ENCODE measurements at places on chromosomes 12 and 14.

DNA sequence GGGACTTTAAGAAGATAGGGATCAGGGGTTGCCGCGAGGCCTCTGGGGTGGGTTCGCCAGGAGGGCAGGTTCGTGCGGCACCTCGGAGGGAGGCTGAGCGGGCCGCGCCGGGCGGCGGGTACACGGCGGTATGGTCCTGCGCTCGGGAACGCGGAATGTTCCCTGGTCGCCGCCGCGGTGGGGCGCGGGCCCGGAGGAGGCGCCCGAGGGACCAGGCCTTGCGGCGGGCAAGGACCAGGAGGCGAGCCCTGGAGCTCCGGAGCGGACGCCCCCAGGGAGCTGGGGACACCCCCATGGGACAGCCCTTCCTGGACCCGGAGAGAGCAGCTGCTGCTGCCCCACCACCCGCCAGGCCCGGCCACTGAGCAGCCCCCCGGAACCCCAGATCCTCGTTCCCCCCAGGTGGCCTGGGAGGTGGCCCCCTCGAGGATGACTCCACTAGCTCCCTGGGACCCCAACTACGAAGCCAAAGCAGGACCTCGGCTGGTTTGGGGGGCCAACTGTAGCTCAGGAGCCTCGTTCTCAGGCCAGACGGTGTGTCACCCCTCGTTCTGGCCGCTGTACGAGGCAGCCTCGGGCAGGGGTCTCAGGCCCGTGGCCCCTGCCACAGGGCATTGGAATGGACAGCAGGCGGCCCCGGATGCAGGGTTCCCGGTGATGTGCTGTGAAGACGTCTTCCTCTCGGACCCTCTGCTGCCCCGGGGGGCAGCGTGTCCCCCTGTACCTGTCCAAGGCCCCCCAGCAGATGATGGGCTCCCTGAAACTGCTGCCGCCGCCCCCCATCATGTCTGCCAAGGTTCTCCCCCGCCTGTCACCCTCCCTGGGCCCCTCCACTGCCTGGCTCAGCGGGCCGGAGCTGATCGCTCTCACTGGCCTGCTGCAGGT lies 45.6 kb upstream of the SLC8A3 start:
- DNase-seq, result no peak

DNA sequence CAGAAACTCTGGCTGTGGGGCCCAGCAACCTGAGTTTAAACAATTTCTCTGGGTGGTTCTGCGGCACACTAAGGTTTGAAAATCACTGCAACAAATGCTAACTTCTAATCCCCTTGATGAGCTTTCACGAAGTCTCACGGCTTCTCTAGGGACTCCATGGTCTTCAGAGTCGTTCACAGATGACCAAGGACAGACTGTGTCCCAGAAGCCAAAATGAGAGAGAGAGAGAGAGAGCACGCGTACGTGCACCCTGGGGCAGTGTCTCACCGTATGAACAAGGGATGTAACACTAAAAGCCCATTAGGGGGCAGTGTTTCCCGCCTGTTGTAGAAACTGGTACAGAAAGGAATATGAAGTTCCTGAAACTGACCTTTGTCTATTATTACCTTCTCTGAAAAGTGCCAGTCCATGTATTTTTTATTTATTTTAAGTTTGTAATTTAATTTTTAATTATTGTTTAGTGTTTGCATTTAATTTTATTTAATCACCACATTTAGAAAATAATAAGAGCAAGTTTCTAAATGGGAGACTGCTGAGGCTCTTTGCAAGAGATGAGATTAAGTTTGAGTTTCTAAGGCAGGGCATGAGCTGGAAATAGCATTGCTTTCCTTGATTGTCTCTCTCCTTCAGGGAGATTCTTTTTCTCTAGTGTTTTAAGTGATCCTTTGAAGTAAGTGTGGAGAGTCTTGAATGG lies 3.4 kb downstream of the APOLD1 start:
- DNase-seq, result peak; percentile 43

GRCh38 chr12:14577344-14577743 lies 9.7 kb upstream of the PLBD1 start:
- no peak for DNase-seq

GRCh38 chr14:104883681-104884361 lies 18.8 kb downstream of the CEP170B start:
- no peak for DNase-seq

DNA sequence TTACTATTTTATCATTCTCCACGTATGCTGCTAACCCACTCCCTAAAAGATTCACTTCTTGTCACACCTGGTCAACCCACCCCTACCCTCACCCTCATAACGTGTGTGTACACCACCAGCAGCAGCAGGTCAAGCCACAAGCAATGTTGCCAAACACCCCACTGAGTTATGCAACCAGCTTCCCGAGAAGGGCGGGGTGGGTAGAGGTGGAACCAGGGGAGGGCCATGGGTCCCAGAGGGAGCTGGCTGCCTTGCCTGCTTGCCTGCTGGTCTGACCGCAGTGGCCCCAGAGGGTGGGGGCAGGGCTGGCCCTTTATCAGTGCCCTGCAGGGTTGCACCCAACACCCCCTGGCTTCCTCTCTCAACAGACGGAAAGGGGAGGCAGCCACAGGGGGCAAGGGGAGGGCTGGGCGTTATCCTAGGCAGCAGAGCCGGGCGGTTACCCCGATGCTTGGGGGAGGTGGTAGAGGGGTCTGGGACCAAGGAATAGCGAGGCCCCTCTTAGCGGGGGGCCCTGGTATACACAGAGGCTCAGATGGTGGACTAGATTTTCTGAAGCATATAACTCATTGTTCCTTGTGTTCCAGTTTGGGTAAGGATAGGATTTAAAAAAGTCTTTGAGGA lies 3.5 kb upstream of the NFE2 start:
- no peak for DNase-seq

DNA sequence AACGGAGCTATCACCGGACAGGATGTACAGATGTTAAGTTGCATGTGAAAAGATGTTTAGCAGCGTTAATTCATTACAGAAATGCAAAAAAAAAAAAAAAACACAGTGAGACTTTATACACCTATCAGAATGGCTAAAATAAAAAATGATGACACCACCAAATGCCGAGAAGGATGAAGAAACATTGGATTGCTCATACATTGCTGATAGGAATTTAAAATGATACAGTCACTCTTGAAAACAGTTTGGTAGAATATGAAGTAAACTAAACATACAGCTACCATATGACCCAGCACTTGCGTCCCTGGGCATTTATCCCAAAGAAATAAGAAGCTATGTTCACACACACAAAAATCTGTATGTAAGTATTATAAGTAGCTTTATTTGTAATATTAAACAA lies 574.1 kb downstream of the SLC16A7 start:
- no peak for DNase-seq

- DNase-seq, result no peak
Observed at GRCh38 chr12:75900781-75901254, 130.8 kb downstream of the PHLDA1 start.

DNA sequence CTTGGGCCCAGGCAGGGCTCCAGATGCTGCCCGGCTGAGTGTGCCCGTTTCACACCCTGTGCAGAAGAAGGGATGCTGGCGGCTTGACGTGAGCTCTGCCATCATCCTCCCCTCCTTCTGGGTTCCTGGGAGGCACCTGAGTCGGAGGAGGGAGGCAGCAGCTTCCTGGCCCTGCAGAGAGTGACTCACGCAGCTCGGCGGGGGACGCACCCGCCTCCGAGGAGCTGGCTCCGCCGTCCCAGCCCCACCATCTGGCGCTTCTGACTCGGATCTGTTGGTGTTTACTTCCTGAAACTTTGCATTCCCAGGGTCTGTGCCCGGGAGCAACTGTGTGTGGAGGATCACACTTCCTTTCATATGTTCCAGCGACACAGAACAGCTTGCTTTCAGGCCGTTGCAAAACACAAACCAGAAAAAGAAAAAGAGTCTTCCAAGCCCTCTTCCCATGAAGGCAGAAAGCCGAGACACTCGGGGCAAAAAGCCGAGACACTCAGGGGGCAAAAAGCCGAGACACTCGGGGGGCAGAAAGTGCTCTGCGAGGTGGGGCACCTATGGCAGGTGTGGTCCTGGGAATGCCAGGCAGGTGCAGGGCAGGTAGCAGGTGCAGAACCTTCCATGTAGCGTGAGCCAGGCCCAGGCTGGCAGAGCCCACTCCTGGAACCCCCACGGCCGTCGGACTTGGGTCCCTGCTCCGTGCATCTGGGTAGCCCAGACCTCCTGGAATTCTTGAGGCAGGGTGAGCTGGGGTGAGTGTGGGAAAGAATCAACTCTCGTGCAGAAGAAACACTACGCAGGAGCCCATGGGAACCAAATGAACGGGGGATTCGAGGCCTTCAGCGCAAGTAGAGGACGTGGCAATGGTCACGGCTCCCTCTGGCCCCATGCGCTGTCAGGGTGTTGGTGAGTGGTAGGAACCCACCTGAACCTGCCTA lies 27.6 kb upstream of the GALNT9 start:
- peak; percentile 0 for DNase-seq

DNA sequence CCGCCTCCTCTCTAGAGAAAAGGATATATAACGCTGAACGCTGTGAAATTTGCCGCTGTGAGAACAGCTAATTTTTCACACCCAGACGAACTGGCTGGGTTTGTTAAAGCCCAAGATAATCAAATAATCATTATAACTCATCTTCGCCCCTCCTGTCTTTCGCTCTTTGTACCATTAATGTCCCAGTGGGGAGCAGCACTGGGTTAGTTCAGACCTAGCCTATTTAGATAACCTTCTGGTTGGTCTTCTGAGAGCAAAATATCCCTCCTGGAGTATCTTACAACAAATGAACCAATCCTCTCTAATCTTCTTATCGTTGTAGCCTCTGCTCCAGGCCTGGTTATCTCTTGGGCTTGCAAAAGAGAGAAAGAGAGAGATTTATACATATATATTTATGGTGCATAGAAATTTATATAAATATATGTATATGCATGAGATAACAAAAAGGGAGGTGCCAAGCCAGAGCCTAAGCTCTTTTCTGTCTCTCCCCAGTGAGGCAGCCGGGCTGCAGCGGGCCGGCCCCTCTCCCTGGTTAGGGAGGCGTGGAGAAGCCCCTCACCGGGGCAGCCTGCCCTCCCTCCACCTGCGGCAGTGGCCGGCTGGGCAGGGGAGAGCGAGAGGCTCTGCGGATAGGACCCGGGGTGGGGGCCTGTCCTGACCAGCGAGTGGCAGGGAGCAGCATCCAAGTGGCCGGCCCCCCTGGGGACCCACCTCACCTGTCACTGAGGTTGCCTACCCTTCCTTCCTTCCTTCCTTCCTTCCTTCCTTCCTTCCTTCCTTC lies 202.0 kb upstream of the LHX5 start:
- no peak for DNase-seq

- DNase-seq, result no peak
Observed at GRCh38 chr14:72876005-72876709, 17.7 kb downstream of the DPF3 start.

- no peak for DNase-seq
Observed at GRCh38 chr12:46459111-46459510, 86.5 kb upstream of the SLC38A2 start.

- DNase-seq, result no peak
Observed at GRCh38 chr14:36451310-36452065, 68.5 kb downstream of the NKX2-1 start.

DNA sequence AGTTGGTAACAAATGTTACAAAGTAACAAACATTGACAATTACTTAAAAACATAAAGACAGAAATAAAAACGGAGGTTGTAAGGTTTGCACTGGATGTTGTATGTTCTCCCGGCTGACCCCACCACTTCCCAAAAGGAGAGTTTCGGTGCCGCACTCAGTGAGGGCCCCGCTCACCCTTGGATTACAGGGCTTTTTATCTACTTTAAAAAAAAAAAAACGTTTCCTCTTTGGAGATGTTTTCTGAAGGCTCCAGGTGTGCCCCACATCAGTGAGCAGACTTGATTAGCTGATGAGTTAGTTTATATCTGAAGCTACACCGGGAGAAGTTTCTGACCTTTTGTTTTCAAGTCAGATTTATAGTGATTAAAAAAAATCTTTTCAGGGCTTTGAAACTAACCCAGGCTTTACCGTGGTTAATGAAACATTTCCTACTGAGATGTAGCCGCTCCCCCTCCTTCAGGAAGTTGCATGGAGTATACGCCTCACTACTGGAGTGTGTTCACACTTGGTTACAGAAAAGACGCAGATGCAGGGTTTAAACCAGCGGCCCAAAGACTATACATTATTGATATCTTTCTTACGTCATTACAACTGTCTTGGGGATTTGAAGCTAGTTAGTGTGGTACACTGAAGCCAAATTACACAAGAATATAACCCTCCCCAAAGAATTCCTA lies 38.0 kb upstream of the BCL7A start:
- DNase-seq, result no peak

GRCh38 chr12:100868487-100868886 lies 73.9 kb downstream of the ANO4 start:
- DNase-seq, result no peak

DNA sequence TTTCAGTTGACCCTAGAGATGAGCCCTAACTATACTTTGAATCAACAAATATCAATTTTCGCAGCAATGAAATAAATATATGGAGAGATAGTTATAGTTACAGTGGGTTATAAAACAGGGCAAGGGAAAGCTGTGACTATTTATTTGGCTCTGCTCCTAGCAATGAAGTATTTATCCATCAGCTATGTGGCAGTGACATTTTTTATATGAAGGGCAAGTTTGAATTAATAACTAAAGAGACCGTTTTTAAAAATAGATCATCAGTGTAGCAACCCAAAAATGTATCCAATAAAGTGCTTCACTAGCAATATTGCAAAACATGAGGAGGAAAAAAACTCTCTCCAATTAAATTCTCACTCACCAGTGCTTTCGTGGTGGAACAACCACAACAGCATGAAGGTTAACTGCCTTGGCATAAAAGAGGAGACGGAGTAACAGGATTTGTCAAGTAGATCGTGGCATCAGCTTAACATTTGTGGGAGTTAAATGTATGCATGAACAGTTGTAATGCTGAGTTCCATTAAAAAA lies 58.1 kb upstream of the NUDT4 start:
- DNase-seq, result no peak

- DNase-seq, result no peak
Observed at GRCh38 chr12:52145228-52146088, 46.4 kb downstream of the KRT80 start.

GRCh38 chr12:2383325-2384028 lies 330.7 kb downstream of the CACNA1C start:
- peak; percentile 90 for DNase-seq

DNA sequence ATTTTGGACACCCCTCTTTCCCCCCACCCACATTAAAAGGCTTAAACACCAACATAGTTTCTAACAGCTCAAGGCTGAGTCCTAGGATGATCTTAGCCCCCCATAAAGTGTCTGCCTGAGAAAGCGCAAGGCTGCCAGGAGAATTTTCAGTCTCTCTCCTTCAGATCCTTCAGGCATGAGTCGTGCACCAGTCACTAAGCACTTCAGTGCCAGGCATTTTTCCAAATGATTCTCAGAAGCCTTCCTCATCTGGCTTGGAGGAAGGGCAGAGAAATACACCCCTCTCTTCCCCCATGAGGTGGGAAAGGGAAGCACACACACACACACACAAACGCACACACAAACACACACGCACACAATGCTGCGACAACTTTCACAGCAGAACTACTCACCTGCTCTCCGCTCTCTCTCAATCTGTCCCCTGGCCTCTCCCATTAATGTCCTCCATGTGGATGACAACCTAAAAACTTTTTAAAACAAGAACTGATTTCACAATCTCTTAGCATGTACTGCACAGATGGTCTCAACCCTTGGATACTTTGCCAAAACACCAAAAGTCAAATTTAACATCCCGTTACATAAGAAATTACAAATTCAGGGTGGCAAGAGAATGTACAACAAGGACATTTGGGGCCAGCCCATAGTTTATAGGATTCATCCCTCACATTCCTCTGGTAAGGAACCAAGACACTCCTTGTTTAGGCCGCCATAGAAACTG lies 49.8 kb downstream of the CKAP4 start:
- DNase-seq, result no peak

GRCh38 chr12:65368055-65368454 lies 89.6 kb downstream of the MSRB3 start:
- no peak for DNase-seq

All from epithelial cell of proximal tubule (primary cell).